ENCODE measurements at places on chromosomes 4 and X.

- DNase-seq: no peak
Measured at GRCh38 chrX:140866446-140866845, 135.9 kb upstream of the SPANXB1 start.

DNA sequence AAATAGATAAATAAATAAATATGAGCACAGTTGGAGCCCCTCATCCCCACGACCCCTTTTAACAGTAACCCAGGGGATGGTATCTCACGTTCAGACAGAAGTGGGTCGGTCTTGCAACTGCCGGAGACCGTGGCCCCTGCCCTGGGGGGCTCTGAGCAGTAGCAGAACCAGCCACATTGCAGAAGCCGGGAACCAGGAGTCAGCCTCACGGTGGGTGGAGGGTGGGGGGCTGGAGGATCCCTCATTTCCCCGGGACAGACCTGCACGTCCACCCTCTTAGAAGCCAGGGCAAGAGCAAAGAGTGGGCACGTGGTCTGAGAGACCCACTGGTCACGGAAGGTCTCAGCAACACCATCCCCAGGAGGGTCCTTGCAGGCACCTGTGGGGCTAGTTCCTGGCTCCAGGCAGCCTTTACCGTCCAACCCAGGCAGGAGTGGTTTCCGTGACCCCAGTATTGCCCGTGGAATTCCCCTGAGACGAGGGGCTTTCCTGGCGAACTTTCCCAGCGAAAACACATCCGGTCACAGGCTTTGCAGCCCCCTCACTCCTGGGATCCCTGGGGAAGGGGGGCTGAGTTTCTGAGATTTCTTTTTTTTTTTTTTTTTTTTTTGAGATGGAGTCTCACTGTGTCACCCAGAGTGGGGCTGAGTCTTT lies 8.8 kb upstream of the IL3RA start:
- DNase-seq: no peak

DNA sequence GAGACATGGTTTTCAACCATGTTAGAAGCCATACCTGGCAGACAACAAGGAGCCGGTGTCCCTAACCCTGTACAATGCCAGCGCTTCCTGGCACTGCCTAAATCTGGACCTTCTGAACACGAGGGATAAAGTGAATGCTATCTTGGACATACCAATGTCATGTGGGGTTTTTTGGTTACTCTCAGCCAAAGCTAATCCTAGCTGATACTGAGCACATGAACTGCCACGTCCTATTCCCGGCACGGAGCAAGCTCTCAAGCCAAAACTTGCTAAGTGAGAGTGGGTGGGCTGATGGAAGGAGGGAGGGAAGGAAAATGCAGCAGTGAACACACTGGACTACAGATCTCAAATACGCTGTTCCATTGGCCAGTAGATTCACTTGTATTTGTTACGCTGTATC lies 226.1 kb downstream of the BCOR start:
- DNase-seq: no peak

DNA sequence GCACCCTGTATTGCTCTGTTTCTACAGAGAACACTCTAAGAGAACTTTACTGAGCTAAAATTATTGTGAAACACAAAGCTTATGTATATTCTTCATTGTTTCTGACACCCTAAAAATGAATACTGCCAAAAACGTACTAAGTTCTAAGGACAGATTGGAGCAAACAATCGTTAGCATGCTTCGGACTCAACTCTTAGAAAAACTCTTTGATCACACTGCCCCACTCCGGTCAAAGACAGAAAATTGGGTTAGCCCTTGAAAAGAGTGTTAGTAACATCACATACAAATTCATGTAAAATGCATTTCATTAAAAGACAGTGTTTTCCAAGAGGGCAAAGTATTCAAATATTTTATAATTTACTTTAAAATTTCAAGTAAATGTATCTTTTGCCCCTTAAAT lies 177.4 kb downstream of the DCHS2 start:
- no peak for DNase-seq

DNA sequence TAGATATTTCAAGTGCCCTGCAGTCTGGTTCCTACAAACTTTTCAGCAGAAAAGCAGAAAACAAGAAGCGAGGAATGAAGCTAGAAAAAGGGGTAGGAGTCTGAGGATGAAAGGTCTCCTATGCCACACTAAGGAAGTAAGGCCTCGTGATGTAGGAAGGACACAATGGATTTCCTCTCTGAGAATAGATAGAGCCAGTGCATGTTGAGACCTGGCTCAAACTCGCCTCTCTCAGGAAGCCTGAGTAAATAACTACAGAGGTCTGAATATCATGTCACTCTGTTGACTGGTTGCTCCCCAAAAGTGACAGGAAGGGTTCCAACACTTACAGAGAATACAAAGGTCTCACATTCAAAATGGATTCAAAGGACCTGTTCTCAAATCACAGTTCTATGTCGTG lies 93.3 kb downstream of the GRIA3 start:
- no peak for DNase-seq
